ENCODE measurements at places on chromosomes 4 and X.

GRCh38 chr4:62709618-62710252 is 1509.6 kb downstream of the ADGRL3 start:
- peak; percentile 68 for DNase-seq

DNA sequence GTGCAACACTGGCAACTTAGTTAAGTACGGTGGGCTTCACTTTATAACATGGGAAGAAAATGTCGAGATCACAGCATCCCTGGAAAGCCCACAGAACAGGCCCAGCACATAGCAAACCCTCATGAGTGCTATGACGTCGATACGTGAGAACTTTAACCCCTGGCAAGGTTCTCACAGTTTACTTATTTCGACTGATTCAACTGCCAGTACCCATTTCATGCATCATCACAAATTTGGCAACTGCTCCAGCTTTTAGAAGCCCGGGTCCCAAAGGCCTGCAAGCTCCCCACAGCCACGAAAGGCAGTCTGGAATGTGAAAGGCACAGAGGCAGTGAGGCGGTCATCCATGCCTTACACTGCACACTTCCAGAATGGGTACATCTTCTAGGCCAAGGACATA is 41.2 kb downstream of the RELL1 start:
- no peak for DNase-seq

DNA sequence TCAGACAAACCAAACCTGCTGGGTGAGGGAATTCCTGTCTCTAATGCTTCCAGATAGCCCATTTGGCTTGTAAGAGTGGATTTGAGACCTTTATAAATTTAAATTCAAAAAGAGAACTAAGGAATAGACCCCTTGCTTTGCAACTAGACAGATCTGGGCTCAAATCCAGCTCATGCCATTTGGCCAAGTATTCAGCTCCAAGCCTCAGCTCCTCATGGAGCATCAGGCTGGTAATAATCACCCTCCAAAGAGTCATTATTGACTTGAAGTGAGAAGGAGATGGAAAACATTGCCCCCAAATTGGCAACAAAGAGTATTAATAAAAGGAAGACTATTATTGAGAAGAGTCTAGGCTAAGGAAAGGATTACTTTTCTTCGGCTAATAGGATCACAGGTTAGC is 134.7 kb downstream of the PDE5A start:
- DNase-seq = no peak

- DNase-seq = no peak
These were observed 86.2 kb upstream of the TSPAN5 start for GRCh38 chr4:98744372-98745150.

DNA sequence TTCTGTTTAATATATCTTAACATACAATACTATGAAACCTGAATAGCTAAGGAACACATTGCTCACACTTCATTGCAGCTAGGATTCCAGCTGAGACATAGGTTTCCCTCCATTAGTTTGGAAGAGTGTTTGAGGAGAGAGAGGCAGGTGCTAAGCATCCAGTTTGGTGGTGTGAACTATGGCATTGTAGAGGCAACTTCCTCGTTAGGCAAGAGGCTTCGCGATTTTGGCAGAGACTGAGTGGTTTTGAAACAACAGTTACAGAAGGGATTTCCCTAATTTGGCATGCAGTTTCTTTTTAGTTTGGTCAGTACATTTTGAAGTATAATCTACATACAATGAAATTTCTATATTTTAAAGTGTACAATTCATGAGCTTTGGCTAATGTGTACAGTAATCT is 117.1 kb upstream of the BMP3 start:
- peak; percentile 6 for DNase-seq

DNA sequence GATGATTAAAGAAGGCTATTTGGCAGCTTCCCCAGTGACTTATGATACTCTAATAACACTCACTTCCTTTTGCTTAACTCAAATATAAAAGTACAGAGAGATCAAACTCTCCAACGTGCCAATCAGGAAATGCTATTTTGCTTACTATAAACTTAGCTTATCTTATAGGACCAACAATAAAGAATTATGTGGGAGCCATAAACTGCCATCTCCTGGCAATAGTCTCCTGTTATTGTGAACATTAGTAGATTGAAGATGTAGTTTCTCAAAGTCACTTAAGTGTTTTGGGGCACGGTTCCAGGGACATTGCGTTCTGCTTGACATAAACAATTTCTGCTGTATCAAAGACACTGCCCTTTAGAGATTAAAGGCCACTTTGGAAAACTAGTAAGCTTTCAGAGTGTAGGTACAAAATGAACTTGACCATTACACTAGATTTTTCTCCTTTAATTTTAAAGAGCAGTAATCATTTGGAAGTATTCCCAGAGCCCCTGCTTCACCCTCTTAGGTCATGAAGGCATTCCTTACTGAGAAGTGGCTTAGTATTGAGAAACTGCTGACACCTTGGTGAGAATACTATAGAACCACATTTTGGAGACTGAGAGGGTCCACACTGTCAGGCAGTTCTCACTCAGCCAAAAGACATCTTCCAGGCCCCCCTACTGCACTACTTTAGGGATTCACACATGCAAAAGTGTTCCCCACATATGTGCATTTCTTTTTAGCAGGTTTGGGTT is 51.9 kb downstream of the MAOA start:
- no peak for DNase-seq

GRCh38 chrX:78769946-78770345 is 22.4 kb downstream of the LPAR4 start:
- DNase-seq = no peak

DNA sequence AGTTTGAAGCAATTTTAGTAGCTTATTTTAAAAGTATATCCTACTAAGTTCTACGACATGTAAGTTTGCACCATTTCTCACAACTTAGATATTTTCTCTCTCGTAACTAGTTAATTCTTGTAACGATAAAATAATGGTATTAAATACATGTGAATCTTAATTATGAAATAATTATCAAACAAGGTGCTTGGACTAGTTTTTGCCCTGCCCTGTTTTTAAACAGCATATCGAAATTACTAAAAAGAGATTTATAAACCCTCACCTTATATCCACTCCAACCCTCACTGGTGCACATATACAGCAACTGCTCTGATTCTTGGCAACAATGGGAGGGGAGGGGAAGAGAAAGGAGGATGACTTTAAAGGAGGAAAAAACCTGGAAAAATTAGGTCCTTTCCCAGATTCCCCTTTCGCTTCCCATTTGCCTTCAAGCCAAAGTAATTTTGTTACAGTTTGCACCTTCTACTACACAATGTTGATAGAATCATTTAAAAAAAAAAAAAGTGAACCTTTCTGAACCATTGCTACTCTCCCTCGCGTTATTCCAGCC is 820 bp upstream of the MAB21L2 start:
- no peak for DNase-seq

- DNase-seq = no peak
These were observed 660.5 kb upstream of the SPANXN1 start for GRCh38 chrX:144586756-144587155.

DNA sequence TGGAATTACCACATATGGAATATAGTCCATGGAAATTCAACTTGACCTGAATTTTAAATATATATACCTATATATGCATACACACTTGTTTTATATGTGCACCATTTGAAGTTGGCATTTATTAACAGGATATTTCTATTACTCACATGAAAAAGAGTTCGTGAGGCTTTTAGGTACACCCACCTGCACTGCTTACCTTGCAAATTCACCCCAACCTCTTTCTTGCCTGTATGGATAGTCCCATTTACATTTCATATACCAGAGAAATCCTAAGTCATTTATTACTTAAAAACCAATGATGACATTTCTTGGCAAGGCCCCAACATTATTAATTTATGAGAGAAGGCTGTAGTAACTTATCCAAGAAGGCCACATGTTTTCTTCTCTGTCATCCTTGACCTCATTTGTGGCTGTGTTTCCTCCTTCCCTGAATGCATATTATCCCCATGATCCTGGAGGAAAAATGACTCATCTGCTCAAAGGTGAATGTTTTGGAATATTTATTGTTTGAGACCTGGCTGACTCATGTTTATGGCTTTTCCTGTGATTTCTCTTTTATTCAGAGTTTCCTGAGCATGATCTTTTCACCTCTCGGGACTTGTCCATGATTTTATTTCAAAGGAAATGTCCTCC is 62.2 kb upstream of the FAM241A start:
- DNase-seq = no peak

- DNase-seq = no peak
These were observed 168.7 kb downstream of the NR3C2 start for GRCh38 chr4:148273501-148273986.

- no peak for DNase-seq
These were observed 279.2 kb upstream of the FGF16 start for GRCh38 chrX:77167993-77168392.
